ENCODE measurements at places on chromosomes 16 and 17.

DNA sequence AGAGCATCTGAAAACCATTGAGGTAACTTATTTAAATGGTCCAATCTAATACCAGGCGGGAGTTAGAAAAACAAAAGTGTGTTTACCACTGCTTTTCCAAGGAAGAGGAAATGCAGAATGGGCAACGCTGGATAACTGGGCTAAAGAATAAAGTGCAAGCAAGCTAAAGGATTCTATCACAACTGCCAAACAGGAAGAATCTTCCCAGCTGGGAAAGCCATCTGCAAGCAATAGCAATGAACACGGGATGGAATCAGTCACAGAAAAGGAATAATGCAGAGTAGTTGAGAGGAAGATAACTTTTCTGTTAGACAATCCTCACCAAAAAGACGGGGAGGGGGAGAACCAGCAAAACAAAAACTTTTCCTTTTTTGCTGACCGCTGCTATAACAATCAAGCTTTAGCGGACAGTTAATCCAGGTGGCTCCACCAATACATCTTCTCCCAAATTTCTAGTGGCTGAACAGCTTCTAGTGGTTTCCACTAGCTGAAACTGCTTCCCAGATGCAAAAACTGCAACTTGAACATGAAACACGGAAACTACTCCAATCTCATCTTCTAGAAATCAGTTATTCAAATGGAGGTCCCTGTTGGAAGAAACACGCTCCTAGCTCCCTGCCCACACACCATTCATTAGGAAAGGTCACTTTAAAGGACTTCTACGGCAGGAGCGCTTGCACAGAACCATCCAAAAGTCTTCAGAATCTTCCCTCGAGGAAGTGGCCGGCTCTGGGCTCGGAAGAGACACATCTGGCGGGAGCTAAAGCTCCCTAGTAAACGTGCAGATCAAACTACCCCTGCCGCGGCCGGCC, 929 bp downstream of the TMEM11 start:
- DNase-seq = no peak

DNA sequence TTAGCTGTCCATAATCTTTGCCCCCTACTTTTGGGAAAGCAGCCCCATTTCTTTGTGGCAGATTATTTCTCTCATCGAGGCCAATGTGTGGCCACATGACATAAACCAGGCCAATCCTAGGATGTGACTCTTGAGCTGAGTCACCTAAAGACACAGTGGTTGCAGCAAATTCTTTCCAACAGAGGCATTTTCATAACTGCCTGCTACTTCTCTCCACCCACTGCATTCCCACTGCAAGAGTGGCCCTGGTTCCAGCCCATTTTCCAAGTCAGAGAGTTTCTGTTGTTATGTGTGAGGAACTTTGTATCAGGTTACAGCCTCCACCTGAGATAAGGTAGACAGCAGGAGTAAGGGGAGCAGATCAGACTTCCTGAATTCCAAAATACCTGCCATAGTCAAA, 195.2 kb downstream of the RGS9 start:
- DNase-seq = no peak

- no peak for DNase-seq
Measured at GRCh38 chr17:78010759-78011158, 52.3 kb downstream of the TNRC6C start.

- peak; percentile 47 for DNase-seq
Measured at GRCh38 chr16:24070851-24071250, 185.3 kb upstream of the CACNG3 start.

GRCh38 chr17:47889734-47890529, 6.1 kb upstream of the SP2 start:
- peak; percentile 79 for DNase-seq

DNA sequence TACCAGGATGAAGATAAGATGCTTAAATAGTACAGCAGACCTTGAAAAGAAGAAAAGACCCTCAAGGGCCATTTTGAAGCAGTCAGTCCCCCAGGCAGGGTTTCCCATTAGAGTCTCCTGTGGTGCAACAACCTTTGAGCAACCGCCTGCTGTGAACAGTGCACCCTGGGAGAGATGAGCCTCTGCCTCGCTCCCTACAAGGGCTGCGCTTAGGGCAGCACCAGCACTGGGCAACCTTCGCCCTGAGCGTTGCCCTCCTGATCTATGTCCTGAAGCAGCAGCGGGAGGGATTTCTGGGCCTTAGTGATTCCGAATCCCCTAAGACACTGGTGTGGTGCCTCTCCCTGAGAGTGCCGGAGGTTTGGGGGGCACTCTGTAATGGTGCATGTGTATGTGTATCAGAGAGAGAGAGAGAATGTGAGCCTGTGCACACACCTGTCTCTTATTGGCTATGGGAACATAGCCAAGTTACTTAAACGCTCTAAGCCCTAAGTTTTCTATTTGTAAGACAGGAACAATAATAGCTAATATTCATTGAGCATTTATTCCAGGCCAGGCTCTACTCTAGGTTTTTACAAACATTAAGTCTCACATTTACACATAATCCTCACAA, 25.2 kb upstream of the ABCC12 start:
- DNase-seq = no peak

GRCh38 chr16:79950932-79951719, 350.6 kb upstream of the MAF start:
- DNase-seq = no peak

DNA sequence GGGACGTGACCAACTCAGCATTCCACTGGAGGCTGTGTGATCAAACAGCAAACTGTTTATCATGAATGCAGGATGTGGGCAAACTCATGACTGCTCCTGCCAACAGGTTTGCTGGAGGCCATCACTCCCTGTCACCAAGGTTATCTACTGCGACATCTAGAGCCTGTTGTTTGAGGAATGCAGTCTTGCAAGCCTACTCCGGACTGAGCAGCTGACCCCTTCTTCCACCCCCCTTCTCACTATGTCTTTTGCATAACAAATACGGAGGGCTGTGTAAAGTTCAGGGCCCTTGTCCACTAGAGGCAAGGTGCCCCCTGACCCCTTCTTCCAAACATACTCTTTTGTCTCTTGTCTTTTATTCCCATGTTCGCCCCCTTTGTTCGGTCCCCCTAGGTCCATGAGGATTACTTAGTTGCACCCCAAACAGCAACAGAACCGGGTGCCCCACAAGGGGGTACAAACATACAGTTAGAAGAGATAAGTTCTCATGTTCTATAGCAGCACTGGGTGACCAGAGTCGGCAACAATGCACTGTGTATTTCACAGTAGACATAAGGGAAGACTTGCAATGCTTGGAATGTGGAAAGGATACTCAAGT, 28.7 kb downstream of the MEAK7 start:
- no peak for DNase-seq

- DNase-seq = no peak
Measured at GRCh38 chr17:38969281-38969680, 2.1 kb upstream of the FBXO47 start.

GRCh38 chr16:55076053-55076452, 145.4 kb downstream of the IRX5 start:
- DNase-seq = no peak

- no peak for DNase-seq
Measured at GRCh38 chr16:81018496-81018895, 11.5 kb downstream of the CENPN start.

DNA sequence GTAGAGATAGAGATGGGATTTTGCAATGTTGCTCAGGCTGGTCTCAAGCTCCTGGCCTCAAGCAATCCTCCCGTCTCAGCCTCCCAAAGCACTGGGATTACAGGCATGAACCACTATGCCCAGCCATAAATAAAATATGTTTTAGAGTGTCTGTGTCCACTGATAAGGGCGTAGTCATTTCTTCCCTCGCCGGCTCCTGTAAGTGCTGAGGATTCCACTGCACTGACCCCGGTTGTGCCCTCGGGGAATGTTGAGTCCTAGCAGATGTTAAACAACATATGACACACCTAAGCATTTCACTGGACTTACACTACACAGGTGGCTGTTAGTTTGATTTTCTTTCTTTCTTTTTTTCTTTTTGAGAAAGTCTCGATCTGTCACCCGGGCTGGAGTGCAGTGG, 5.6 kb upstream of the SHMT1 start:
- no peak for DNase-seq

DNA sequence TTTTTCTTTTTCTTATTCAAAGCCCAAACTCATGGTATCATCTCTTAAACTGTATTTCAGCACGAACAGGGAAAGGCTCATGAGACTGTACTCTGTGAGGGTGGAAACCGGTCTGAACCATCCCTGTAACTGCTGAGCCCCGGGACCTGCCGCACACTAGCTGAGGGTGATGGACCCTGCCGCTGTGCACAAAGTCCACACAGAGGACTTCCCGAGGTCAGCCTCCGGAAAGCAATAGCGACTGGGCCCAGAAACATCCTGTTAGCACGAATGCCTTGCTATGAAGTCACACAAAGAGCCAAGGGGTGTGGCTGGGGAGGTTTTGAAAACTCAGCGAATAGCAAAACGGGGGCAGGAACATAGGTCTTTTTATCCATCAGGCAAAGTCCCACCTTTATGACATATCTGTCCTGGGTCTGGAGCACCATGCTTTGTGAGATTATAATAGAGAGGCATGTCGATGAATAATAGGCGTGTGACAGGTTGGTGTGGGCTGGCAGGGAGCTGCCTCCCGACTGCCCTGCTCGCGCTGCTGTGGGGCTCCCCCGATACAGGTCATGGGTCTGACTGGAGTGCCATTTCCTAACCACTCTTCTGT, 33.4 kb downstream of the CDK5R1 start:
- DNase-seq = peak; percentile 35

DNA sequence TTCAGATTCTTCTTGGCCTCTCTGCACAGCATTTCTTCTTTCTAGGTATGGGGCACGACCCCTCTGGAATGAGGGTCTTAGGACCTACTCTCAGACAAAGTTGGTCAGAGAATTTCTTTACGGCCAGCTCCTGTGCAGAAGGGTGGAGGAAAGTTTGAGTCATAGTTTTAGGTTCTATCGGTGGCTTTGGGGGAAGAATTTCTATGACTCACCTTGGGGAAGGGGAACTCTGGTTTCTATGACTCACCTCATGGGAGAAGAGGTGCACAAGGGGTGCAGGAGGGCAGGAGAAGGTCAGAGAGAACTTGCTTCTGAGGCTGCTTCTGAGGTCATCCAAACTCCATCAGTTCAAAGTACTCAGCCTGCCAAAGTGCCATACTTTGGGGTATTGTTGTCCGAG, 2.5 kb upstream of the ABCC12 start:
- no peak for DNase-seq

DNA sequence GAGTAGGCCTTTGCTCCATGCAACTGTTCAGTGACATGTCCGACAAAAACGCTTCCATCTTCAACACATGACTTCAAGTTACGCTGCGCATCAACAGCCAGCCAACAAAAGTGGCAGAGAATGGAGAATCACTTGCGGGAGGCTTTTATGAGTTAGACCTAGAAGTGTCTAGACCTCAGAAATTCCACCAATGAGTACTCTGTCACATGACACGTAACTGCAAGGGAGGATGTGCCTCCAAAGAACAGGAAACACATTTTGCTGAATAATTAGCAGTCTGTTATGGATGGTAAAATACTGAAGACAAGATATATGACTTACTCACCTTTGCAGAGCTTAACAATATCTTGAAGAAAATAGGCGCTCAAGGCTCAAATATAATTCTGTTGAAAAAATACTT, 62.1 kb downstream of the MYO1D start:
- no peak for DNase-seq

GRCh38 chr17:39700148-39700987, 504 bp downstream of the ERBB2 start:
- no peak for DNase-seq

DNA sequence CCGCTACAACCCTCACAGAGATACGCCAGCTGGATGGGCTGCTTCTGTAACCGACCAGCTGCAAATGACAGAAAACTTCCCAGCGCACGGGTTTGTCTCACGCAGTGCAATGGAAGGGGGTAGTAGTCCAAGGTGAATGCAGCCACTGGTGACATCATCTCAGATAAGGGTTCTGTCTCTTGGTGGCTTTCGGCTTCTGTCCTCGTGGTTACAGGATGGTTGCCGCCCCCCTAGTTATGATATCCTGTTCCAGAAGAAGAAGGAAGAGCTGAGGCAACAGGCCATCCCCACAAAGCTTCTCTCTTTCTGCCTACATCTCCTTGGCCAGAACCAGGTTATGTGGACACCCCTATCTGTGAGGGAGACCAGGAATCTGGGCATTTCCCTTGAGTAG, 40.3 kb upstream of the BAHCC1 start:
- DNase-seq = no peak

GRCh38 chr16:31402687-31403086, 9.6 kb downstream of the ITGAD start:
- no peak for DNase-seq

DNA sequence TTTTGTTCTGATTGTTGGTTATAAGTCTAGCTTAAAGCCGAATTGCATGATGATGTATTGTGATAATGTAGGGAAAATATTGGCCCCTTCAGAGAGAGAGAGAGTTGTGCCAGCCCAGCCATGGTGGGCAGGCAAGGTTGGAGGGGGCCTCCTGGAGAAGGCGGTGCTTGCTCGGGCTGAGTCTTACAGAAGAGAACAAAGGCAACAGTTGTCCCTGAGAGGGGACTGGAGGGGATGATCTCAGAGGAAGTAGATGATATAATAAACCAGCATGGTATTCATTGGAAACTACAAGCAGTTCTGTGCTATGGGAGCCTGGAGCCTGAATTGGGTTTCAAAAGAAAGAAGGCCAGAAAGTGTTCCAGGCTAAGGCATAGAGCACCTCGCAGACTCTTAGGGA, 173.8 kb downstream of the RPTOR start:
- no peak for DNase-seq

- no peak for DNase-seq
Measured at GRCh38 chr17:14205992-14206461, 30.6 kb downstream of the CDRT15 start.

- DNase-seq = no peak
Measured at GRCh38 chr17:48728232-48729231, at the start of gene HOXB13. Gene HOXB13 (minus strand): TSS chr17:48728750. CDS start chr17:48728593, 157 bp downstream.

GRCh38 chr16:1942047-1942809, 771 bp downstream of the MSRB1 start:
- no peak for DNase-seq

- DNase-seq = no peak
Measured at GRCh38 chr17:6969323-6969726, 26.5 kb upstream of the ALOX12 start.

- peak; percentile 81 for DNase-seq
Measured at GRCh38 chr17:73645050-73645871, 1.0 kb upstream of the SDK2 start.

DNA sequence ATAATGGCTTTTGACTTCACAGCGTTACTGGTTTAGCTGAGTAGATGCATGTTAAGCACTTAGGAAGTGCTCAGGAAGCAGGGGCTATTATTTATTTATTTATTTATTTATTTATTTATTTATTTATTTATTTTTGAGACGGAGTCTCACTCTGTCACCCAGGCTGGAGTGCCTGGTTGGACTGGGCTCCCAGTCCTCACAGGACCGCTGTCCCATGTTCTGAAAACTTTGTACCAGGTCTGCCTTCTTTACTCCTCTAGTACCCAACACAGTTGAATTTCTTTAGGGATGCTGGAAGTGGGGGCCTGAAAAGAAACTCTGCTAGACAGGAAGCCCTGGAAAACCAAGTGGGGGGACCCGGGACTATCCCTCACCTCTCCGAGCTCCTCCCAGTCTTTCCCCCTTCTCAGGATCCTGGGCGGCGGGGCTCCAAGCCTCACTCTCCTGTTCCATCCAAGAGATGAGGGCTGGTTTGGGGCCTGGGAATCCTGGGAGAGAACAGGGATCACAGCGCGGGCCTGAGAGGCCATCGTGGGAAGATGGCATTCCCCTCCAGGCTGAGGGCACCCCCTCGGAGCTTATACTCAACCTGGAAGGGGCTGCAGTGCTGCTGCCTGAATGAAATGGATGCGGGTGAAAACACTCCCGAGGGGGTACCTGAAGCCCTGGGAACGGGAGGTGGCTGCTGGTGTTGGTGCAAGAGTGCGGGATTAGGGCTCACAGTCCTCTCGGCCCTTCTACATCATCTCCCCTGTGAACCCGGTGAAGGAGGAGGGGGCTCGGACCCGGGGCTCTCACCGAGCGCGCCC, 674 bp downstream of the ZNF688 start:
- DNase-seq = peak; percentile 23
